Stimulated activated CD8-positive, alpha-beta memory T cell treated with anti-CD3 and anti-CD28 coated beads, Interleukin-12 subunit alpha, Interleukin-12 subunit beta, amount 100 ng/mL, for 1 hour (primary cell): ENCODE measurements at places on chromosomes 16 and 17.

GRCh38 chr17:73338050-73338521 lies 26.3 kb upstream of the CDC42EP4 start:
- DNase-seq: no peak

DNA sequence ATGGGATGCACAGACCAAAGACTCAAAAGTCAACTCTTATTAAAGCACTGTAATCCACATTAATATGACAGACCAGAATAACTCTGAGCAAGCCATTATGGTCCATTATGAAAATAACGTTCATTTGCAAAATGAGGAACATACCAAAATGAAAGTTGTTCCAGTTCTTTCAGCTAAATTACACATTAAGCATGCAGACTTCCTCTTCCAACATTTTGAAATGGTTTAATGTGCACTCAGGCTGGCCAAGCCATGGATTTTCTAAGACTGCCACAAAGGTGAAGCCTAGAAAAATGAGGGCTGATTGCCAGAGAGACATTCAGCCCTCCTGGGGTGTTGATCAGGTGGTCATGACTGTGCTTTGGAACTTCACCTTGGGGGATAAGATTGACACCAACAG lies 56.7 kb upstream of the NOG start:
- DNase-seq: no peak

DNA sequence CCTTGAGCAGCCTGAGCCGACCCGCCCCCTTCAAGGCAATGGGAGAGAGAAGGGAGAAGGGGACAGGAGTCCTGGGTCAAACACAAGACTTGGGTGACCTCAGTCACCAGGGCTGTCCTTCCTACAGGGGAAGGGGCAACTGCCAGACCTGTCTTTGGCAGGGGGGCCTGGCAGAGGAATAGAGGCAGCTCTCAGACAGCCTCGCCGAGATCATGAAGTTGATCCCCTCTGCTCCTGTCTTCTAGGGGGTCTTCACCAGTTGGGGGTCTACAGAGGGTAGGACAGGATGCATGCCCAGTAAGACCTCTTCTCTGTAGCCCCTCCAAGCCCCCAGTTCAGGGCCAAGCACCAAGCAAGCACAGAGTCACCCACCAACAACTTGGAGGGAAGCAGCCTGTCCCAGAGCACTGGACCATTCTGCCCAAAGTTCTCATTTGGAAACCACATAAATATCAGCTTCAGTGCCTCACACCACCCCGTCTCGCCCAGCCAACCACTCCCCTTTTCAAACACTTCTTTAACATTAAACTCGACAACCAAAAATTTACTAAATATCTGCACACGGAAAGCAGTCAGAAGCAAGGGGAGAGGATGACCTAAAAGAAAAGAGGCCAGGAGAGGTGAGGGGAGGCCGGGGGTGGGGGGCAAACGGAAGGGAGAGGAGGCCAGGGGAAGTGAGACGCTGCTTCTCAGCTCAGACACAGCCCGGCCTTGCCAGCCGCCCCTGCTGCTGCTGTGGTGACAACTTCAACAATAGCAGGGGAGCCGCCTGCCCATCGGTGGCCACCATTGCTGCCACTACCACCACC lies 7.7 kb downstream of the DOK4 start:
- no peak for DNase-seq

GRCh38 chr17:69143151-69143550 lies 1.5 kb upstream of the ABCA6 start:
- DNase-seq: no peak

- DNase-seq: no peak
Observed at GRCh38 chr17:36600465-36600864, 918 bp upstream of the MRM1 start.

DNA sequence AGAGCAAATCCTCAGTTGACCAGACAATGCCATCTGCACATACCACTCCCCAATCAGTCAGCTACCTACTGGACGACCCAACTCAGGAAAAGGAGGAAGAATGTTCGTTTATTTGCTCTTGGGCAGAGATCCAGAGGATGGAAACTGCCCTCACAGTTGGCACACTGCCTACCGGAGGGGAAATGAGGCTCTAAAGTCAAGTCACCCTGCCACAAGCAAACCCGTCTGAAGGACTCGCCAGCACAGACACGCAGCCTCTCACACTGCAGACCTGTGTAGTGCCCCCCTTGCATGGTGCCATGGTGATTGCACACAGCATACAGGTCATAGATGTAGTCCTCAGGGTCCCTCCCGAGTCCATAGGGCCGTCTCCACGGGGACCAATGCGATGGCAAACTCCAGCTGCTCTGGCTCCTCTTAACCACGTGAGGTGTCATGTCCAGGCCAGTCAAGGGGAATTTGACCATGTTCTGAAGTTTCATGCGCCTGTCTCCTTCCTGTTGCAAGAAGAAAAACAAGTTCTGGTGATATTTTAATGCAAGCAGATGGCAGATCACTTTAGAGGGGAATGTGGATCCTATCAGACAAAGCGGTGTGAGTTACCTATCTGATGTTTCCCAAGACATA lies 69.5 kb downstream of the USP31 start:
- DNase-seq: no peak

DNA sequence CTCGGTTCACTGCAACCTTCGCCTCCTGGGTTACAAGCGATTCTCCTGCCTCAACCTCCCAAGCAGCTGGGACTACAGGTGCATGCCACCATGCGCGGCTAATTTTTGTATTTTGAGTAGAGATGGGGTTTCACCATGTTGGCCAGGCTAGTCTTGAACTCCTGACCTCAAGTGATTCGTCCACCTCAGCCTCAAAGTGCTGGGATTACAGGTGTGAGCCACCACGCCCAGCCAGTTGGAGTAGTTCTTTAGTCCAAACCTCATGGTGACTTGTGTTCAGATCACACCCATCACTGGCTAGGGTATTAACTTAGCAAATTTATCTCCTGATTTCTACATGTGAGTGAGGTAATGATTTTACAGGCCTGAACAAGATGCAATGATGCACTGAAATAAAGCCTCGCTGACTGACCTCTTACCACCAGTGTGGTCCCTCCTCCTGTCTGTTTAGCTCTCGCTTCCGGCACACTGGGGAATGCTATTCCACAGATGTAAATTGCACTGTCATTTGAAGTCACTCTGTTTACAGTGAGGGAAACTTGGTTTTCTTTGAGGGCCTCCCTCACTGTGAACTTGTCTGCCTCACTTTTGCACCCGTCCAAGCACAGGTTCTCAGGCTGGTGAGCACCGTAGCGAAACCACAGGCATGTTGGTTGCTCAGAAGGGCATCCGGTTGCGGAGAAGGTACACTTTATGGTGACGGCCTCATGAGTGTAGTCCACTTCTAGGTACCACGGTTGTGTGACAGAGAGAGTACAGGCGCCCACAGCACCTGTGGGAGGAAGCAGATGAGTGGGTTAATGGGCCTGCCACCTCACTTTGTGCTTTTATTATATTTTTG lies 5.5 kb downstream of the IGSF6 start:
- peak; percentile 40 for DNase-seq

GRCh38 chr17:60089096-60089806 lies 10.5 kb upstream of the HEATR6 start:
- DNase-seq: no peak

DNA sequence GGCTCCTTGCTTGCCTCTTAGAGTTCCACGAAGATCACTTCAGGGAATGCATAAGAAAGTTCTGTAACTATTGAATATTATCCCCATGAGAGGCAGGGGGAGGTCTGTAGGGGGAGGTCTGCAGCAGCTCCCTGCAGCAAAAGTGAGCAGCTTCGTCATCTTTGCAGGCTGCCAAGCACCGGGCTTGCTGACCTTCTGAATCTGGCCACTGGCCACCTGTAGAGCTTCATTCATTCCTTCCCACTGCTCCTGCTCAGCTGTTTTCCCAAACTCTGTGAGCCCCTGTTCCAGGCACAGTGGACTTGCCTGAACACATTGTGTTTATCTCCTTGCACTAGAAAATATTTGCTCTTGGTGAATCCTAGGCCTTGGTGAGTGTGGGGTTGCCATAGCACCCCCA lies 443.3 kb downstream of the HAPSTR1 start:
- DNase-seq: no peak

GRCh38 chr17:44749076-44749979 lies 9.5 kb upstream of the ADAM11 start:
- no peak for DNase-seq

DNA sequence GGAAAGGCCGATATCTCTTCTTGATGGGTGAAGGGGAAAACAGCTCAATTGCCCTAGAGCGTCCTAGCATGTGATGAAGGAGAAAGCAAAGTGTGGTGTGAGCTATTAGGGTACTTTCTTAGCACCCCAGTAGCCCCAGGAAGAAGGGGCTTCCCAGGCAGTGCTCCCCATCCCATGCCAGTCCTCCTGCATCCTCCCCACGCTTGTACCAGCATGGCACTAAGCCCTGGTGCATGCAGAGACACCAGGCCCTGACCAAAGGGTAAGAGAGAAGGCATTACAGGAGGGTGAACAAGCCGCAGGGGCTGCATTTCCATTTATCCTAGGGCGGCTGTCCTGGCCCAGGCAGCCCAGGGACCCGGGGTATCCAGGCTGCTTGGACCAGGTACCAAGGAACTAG lies 3.1 kb downstream of the CYB561 start:
- no peak for DNase-seq

DNA sequence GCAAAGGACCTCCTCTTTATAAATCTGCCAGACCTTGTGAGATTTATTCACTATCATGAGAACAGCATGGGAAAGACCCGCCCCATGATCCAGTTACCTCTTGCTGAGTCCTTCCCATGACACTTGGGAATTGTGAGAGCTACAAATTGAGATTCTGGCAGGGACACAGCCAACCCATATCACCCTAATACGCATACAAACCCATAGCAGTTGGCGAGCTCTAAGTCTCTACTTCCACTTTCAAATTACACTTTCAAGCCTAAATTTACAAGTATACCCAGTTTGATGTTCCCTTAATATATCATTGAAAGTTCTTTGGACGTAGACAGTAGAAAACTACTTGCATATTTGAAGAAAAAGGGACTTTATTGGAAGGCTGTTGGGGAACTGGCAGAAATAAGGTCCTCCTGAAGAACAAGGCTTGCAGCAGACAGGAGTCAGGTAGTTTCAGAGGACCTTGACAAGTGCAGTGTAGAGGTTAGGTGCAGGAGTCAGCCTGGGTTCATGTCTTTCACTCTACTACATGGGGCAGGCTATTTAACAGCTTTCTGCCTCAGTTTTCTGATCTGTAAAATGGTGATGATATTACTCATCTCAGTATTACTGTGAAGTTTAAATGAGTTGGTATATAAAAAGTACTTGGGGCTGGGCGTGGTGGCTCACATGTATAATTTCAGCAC lies 107.9 kb upstream of the EEF2KMT start:
- no peak for DNase-seq

- DNase-seq: peak; percentile 6
Observed at GRCh38 chr17:58710948-58711552, 18.6 kb downstream of the RAD51C start.

DNA sequence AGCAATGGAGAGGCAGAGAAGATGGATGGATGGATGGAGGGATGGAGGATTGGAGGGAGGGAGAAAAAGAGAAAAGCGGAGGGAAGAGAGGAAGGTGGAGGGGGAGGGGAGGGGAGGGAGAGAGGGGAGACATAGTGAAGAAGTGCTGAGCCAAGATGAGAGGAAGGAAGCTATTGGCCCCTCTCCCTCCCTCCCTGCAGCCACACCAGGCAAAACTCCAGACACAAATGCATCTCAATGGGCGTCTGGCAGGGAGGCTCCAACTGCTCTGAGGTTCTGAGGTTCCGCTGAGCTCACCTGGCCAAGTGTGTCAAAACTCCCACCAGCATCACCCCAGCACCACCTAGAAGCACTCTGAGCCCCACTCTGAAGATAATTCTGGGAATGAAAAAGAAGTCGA lies 26.9 kb upstream of the PHB1 start:
- DNase-seq: no peak

GRCh38 chr17:55770196-55770870 lies 19.5 kb downstream of the PCTP start:
- no peak for DNase-seq

DNA sequence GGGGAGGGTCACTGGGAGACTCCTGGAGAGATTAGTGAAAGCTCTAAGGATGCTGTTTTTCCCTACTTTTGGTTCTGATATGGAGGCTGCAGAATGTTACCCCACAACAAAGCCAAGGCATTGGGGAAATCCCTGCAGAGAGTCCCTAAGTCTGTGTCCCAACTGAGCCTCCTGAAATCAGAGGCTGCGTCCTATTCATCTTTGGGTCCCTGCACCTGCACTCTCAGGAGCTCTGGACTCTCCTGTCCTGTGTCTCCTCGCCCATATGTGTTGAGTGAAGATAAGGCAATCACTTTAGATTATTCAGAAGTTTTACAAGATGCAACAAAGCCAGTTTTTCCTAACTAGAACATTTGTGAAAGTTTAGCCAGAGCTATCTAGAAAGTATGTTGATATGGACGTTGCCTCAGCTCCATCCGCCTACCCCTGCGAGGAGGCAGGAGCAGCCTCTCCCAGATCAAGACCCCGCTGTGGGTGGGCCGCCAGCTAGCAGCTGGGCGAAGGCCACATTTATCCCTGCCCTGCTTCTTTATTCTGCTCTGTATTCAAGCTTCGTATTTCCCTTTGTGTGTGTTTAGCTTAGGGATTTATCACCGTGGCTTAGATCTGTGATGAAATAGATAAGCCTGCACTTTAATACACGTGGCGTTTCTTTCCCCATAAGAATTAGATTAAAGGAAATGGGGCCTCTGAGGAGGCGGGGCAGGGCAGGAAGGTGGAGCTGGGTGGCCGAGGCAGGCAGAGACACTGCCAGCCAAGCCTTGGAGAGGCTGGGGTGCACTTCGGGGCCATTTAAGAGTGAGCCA lies 37.4 kb downstream of the SHISA6 start:
- no peak for DNase-seq

GRCh38 chr17:57210224-57210553 lies 46.1 kb upstream of the MSI2 start:
- DNase-seq: no peak

- no peak for DNase-seq
Observed at GRCh38 chr17:61149862-61150362, 249.7 kb upstream of the TBX2 start.

DNA sequence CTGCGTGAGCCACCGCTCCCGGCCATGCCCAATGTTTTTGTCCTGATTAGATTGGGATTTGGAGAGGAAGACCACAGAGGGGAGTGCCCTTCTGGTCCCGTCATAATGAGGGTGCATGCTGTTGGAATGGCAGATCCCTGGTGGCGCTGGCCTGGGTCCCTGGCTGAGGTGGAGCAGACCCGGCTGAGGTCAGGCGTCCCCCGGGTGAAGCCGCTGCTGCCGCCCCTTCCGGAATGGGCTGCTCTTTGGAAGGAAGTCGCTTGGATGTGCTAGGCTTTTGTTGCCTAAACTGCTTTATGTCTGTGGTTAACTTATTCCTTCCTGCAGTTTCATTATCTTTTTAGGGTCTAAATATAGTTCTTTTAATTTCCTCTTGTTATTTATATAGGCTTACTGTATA lies 120.3 kb upstream of the CHMP6 start:
- no peak for DNase-seq

DNA sequence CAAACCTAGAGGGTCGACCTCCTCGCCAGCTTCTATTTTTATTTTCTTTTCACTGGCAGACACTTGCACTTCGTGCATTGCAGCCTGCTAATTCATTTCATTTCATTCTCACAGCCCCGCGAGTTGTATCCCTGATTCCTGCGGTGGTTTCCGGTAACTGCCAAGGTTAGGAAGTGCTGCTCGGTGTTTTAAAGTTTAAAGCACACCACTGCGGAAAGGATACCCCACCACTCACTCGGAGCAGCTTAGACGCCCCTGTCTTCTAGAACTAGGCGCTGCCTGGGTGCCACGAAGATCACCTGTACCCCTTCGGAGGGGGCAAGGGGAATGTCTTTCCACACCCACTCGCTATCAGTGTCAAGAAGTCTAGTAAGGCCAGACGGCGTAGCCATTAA lies 509 bp downstream of the CNEP1R1 start:
- no peak for DNase-seq

- DNase-seq: no peak
Observed at GRCh38 chr16:10937068-10937859, 5.0 kb downstream of the DEXI start.
